Cardiac fibroblast (primary cell): ENCODE measurements at places on chromosomes 2 and 18.

DNA sequence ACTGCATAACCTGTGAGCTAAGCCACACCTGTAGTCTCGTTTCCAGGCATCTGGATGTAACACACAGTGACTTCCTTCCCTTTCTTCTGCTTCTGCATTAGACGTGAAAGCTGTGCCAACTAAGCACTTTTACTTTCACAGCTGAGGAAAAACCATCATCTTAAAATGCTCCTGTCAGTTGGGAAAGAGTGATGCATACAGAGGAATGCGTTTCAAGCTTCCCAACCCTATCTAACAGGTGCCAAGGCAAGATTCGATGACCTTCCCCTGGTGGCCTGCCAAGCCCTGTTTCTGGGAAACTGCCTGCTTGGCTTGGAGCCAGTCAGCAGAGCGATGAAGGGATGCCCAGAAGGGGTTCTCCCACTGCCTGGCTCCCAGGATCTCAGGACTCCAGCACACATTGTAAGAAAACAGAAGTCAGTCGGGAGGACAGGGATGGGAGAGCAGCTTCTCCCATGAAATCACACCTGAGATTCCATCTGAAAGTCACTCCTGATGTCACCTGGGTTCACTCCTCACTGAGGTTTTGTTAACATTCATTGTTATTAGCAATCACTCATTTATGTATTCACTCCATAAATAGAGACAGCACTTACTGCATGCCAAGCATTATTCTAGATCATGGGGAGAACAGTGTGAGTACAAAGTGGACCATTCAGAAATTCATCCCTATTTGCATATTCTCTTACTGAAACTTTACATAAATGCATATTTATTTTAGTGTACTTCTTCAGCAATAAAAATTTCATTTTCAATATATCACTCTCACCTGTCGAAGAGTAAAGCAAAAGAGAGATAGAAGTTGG is 64.1 kb downstream of the DTNA start:
- DNase-seq = peak; percentile 44

DNA sequence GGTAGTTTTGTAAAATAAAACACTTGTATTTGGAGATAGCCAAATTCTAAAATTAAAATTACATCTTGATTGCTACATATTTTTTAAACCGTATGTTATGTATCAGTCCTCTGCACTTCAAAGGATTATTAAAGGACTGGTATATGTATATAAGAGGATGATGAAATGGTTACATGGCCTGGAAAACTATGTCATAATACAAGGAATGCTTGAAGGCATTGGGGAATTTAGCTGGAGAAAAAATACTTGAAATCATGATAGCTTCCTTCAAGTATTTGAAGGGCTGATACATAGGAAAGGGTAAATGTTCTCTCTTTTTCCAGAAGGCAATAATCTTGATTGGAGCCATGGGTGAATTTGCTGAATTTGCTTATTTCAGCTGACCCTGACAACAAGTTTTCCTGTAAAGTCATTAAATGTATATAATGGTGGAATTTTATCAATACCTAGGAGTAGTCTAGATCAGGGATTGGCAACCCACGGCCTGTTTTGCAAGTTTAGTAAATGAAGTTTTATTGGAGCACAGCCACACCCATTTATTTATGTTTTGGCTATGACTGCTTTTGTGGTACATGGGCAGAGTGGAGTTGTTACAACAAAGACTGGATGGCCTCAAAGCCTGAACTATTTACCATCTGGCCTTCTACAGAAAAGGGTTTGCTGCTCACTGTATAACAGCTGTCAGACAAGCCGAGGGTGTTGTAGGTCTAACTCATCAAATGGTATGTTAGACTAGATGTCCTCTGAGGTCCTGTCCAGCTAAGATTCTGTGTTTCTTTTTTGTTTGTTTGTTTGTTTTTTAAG is 34.4 kb downstream of the ACYP2 start:
- peak; percentile 43 for DNase-seq

- peak; percentile 21 for DNase-seq
These were observed 33.2 kb upstream of the SP3 start for GRCh38 chr2:173998386-173998785.

DNA sequence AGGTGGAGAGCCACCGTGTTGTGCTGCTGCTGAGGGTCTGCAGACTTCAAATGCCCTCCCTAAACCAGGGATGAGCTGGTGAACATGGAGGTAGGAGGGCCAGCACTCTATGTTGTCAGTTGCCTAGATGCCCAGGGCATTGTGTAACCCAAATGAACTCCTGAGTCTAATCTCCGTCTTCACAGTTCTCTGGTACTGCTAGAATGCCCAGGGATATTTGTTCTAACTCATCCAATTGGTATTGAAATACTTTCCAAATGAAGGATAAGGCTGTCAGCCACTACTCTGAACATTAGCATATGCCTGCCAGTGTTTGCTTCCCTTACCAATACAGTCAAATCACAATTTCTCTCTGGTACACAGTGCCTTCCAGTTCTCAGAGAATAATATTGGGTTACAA is 492.6 kb downstream of the SLC4A3 start:
- no peak for DNase-seq

GRCh38 chr2:66553370-66553769 is 118.4 kb downstream of the MEIS1 start:
- DNase-seq = peak; percentile 41

DNA sequence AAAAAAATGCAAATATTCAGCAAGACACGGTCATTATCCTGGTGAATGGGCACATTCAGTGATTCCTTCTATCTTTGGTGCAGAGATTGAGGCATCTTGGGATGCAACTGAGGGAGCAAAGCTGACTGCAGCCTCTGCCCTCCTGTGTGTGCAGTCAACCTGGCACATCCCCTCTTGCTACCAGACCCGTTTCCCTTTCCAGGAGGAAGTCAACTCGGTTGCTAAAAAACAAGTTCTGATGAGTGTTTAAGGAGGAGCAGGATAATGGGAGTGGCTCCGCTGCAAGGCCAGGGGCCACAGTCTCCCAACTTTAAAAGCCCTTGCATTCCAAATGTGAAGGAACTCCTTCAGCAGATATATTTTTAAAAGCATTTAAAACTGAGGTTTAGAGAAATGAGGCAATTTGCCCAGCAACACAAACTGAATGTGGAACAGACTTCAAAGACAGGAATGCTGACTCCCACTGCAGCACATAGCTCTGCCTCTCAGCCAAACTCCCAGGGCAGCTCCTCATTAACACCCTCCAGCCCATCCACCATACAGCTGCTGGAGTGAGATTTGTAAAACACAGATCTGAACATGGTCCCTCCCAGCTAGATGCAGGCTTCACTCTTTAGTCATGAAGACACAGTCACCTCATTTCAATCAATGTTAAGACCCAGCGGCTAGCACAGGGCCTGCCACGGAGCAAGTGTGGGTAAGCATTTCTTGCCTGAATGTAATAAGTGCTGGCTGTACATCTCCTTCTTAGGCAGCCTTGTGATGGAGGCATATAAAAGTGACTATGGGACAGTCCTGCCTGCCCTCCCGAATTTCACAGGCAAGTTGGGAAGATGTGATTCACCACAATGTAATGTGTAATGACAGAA is 54.3 kb downstream of the VSNL1 start:
- peak; percentile 22 for DNase-seq

GRCh38 chr2:160349306-160349705 is 144.3 kb downstream of the RBMS1 start:
- DNase-seq = no peak

DNA sequence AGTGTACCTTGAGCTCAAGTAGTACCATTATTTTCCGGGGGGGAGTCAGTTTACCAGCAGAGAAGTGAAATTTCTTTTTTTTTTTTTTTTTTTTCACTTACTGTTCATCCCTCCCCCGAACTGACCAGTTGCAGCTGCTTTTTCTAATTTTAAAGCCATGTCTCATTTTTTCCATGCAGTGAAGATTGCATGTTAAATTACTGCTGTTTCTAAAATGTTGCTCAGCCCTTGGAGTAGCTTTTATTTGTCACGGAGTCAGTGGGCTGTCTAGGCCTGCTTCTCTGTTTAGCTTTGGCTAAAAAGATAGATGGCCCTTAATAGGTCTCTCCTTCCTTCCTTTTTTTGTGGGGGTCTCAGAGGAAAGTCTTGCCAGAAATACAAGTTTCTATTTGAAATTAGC is 70.2 kb downstream of the NGEF start:
- DNase-seq = no peak

- no peak for DNase-seq
These were observed 36.1 kb upstream of the SCYGR1 start for GRCh38 chr2:227423656-227424499.

- DNase-seq = no peak
These were observed 192.5 kb downstream of the SH3BP4 start for GRCh38 chr2:235144291-235144690.

- DNase-seq = peak; percentile 59
These were observed 138.1 kb downstream of the PTGR3 start for GRCh38 chr18:75070625-75071483.

DNA sequence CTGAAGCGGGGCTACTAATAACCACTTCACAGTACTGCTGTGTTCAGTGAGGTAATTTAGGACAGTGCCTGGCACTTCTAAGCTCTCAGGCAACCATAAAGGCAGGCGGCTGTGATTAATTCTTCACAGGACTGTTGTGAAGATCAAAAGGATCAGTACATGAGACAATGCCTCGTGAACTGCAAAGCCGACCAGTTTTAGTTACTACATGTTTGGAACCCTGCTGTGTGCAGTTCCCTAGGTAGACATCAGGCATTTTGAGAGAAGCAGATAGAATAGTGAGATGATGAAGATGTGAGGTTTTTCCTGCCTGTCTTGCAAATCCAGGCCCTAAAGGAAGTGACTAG is 19.1 kb downstream of the EFHD1 start:
- DNase-seq = no peak

DNA sequence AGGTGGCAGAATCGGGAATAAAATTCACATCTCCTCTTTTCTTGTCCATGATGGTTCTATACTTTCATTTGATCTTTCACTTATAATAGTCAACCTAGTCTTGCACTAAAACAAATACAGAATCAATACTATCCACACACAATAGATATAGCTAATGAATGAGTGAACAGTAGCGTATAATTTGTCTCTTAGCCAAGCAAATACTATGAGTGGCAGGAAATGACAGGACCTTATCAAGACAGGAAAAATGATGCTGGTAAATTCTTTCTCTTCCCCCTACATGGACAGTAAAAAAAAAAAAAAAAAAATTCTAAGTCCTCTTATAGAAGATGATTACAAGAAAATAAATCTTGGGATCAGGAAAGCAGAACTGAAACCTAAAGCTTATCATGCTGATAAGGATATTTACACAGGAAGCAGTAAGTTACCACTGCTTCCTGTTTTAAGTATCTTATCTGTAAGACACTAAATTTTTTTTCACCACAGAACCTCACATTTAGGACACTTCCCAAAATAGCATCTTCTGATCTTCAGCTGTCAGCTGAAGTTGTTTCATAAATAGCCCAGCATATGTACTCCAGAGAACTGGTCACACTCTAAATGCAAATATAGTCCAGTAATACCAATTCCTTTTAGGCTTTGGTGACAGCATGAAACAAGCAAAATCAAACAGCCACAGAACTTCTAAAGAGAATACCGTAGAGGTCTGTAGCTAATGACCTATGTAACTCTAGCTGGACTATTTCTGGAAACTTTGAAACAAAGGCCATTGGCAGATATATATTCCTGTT is 27.0 kb downstream of the IRS1 start:
- DNase-seq = peak; percentile 53
